ENCODE measurements at places on chromosomes 13 and 19.

DNA sequence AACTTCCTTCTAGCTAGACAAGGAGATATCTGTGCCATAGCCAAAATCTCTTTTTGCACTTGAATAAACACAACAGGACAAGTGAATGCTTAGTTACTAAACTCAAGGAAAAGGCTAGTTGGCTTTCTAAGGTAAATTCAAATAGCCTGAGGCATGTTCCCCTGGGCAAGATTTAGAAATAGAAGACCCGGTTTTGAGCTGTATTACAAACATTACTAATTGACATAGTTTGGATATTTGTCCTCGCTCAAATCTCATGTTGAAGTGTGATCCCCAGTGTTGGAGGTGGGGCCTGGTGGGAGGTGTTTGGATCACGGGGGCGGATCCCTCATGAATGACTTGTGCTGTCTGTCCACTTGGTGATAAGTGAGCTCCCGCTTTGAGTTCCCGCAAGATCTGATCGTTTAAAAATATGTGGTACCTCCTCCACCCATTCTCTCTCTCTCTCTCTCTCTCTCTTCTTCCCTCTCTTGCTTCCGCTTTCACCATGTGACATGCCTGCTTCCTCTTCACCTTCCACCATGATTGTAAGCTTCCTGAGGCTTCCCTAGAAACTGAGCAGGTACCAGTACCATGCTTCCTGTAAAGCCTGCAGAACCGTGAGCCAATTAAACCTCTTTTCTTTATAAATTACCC, 3.9 kb upstream of the KBTBD6 start:
- DNase-seq = no peak

DNA sequence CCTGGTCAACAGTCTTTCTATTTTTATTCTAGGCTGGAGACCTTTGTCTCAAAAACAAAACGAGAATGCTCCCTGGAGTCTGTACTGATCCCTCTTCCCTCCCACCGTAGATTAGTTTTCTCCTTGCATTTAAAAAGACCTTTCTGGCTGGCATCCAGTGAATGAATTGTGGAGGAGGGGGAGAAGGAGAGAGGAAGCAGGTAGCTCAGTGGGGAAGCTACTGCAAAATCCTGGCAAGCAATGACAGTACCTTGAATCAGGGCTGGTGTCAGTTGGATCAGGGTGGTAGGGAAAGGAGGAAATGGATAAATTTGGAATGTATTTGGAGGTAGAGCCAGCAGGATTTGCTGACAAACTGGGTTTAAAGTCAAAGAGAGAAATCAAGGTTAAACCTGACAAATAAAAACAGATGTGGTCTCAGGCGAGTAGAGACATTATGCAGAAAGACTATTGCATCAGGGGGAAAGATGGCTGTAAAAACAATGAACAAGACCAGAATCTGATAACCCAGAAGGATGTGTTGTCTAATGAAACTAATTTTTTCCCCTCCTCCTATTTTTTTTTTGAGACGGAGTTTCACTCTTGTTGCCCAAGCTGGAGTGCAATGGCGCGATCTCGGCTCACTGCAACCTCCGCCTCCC, 3.5 kb upstream of the CYP2S1 start:
- no peak for DNase-seq

GRCh38 chr13:27353166-27353583, 71.2 kb upstream of the GTF3A start:
- DNase-seq = no peak

DNA sequence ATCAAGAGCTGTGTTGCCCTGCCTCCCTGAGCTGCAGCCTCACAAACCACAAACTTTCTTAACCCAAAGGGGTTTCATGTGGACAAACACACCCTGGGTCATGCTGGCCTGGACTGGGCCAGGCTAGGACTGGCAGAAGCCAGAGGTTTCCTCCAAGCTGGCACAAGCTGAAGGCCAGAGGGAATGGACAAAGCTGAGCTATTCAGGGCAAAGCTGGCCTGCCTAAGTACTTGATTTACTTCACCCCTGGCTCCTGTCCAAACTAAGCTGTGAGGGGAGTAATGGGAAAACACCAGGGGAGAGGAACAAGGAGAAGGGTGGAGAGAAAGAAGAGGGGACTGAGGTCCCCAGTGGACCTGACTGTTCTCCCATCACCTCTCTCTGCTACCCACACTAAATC, 6.2 kb downstream of the CPAMD8 start:
- DNase-seq = no peak

DNA sequence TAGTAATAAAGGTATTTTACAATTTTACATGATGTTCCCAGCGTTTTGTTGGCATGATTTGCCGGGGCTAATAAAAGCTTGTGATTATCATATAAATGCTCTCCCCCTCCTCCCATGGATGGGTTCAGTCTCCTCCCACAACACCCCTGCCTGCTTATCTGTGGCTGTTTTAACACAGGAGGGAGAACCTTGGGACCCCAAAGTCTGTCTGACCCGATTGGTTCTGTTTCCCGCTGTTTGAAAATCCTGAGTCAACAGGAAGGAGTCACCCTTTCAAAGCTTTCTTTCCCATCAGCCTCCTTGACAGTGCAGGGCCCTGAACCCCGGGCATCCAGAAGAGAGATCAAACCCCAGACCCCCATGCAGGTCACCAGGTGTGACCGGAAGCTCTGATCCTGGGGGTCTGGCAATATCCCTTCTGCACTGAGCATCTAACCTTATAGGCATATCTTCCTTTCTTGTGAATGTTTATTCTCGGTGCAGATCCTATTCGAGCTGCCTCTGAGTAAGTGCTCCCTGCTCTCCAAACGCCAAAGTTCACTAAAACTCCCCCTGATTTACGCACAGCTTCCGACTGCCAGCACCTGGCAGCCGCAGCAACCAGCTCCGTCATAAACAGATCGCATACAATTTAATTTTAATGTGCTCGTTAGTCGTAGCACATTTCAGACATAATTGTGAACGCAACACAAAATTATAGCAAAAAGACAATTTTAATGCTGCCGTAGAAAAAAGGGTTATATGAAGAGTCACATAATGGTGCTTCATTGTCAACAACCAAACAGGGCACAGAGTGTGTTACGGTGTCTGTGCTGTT, 74.8 kb downstream of the TSHZ3 start:
- DNase-seq = no peak

DNA sequence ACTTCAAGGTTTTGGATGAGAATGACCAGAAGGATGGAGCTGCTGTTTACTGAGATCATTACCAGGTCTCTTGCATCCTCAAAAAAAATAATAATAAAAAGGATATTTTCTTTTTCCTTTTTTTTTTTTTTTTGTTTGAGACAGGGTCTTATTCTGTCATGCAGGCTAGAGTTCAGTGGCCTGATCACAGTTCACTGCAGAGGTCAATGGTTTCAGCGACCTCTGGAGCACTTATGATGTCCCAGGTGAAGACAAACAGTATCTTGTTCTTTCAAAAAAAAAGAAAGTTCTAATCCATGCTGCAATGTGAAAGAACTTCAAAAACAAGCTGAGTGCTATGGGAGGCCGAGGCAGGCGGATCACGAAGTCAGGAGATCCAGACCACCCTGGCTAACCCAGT, 30.4 kb upstream of the TPM4 start:
- no peak for DNase-seq

GRCh38 chr13:19713186-19713965, 69.4 kb downstream of the PSPC1 start:
- DNase-seq = no peak

DNA sequence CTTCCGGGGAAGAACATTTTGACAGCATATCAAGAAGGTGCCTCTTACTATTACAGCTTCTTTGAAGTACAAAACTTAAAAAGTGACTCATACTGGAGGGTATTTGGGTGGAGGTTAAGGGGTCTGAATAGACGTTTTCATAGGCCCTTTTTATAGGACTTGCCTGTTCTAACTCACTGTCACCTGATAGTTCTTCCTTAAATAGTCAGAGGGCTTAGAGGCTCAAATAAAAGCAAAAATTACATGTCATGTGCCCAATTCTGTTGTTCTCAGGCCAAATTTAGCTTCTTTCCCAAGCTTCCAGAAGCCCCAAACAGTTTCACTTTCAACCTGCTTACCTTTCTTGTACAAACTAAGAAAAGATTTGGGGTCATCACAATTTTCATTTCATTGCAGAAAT, 16.1 kb upstream of the SLC46A3 start:
- no peak for DNase-seq

- no peak for DNase-seq
These were observed 191.3 kb downstream of the STK24 start for GRCh38 chr13:98385606-98386005.

GRCh38 chr19:38142176-38143035, 81.6 kb downstream of the DPF1 start:
- peak; percentile 79 for DNase-seq

- DNase-seq = no peak
These were observed 121.9 kb upstream of the MLNR start for GRCh38 chr13:49098198-49098597.

DNA sequence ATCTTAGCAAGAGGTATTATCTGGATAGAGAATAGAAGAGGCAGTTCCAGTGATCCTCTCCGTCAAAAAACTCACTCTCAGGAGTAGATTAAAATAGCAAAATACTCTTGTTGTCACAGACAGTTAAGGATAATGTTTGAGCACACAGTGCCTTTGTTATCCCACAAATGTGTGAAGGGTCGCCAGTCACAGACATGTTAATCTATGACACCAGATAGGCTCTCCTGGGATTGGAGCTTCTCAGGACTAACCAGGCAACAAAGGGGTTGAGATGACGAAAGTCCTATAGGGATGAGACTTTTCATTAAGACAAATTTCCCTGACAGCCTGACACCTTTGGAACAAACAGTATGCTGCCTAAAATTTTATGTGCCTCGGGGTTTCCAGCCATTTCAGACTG, 1947.1 kb downstream of the OLFM4 start:
- no peak for DNase-seq

DNA sequence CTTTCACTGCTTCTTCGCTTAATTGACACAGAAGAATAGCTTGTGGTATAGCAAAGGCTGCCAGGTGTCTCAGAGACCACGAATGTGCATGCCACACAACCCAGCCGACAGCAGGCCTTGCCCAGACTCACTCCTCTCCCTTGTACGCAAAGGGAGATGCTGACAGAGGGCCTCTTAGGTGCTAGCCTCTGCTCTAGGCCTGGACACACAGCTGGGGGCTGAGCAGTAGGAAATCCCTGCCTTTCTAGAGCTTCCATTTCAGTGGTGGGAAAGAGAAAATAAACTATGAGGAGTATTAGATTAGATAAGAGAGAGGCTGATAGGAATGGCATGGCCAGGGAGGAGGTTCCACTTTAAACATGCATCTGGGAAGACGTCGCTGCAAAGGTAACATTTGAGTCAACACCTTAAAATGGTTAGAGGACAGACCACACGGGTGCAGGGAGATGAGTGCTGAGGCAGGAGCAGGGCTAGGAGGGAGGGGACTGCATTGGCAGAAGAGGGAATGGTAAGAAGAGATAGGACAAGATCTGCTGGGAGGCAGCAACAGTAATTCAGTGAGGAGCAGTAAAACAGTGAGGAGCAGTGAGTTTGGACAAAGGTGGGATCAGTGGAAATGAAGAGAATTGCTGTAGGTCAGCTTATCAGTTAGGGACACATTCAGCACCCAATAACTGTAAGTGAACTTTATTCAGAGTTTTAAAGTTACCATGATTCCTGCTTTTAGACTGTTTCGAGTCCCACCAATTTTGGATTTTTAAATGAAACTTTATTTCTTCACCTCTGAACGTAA, 100.0 kb downstream of the RNF17 start:
- no peak for DNase-seq

DNA sequence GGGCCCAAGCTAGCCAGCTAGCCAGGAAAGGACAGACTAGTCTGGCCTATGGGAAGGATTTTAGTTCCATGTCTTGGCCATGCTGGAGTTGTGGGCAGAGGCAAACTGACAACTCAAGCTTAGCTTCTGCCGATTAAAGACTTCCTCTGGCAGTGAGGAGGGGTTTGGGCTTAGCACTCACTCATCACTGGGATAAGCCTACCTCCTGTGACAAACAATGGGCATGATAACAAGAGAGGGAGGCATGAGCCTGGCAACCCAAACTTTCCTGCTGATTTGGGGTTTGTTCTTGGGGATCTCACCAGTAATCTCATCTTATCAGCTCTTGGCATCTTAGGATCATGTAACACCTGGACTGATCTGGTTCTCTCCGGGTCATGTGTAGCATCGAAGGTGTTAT, 83.6 kb downstream of the KL start:
- DNase-seq = no peak

- DNase-seq = no peak
These were observed 389.4 kb downstream of the RFC3 start for GRCh38 chr13:34207334-34207733.

DNA sequence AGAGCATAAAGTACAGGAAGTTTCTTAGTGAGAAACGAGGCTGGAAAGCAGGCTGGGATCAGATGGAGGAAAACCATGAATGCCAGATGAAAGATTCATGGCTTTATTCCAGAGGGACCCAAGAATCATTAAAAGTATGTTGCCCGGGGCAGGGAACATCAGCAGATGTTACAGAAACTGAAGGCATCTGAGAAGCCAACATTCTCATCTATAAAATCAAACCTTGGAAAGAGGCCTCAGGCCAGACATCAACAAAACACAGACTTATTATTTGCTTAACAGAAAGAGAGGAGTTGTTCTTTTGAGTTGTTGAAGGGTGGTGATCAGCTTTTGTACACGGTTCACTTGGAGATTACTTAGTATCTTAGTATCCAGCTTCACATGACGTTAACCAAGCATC, 543.6 kb downstream of the RFC3 start:
- no peak for DNase-seq

DNA sequence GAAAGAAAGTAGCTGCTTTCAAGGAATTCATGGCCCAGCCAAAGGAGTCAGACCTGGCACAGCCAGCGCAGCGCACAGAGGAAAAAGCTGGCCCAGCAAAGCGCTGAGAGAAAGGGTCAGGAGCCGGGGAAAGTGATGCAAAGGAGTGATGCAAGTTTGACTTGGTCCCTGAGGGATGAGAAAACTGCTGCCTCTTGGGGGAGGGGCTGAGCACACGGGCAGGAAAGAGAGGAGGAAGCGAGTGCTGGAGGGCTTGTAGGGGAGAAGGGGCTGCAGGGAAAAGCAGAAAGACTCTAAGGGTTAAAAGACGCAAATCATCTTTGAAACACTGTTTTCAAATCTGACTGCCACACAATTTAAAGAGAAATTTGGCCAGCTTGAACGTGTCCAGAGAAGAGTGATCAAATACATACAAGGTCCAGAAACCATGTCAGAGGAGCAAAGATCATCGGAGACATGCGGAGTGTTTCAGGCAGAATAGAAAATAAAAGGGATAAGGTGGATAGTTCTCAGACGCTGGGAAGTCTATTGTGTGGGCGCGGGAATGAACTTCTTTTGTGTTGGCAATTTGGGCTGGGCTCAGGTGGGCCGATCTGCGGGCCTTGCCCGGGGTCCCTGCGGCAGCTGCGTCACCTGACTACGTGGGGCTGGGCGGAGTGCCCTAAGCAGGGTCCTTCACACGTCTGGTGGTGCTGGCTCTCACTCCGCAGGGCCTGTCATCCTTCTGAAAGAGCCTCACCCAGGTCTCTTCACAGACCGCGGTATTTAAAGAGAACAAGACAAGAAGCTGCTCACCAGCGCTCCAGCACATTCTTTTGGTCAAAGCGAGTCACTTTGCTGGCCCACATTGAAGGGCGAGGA, 18.1 kb downstream of the N4BP2L1 start:
- no peak for DNase-seq

GRCh38 chr13:111401755-111402154, 81.3 kb downstream of the TEX29 start:
- DNase-seq = no peak

GRCh38 chr13:99527301-99527700, 26.0 kb downstream of the TM9SF2 start:
- DNase-seq = no peak

Measured in NCI-H345 (cell line).